HuH-7.5 (cell line): ENCODE measurements at places on chromosomes 4 and X.

DNA sequence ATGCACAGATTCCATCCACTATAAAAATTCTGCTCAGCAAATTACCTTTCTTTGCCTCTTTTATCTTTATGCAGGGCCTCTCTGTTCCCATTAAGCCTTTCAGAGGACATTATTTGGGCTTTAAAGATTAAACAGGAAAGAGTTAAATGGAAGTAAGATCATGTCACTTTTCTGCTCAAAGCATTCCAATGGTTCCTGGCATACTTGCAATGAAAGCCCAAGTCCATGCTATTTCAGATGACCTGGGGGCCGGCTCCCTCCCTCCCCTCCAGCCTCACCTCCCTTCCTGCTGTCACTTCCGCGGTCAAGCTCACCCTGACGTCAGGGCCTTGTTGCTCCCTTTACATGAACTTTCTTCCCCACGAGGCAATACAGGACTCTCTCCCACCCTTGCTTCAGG is 125.5 kb downstream of the C4orf51 start:
- no peak for DNase-seq

- no peak for DNase-seq
These were observed 193.7 kb upstream of the SPANXN4 start for GRCh38 chrX:142831961-142832530.

- DNase-seq: no peak
These were observed 23.3 kb downstream of the LIMCH1 start for GRCh38 chr4:41561244-41561643.

GRCh38 chrX:5823903-5824302 is 404.8 kb downstream of the NLGN4X start:
- DNase-seq: no peak

DNA sequence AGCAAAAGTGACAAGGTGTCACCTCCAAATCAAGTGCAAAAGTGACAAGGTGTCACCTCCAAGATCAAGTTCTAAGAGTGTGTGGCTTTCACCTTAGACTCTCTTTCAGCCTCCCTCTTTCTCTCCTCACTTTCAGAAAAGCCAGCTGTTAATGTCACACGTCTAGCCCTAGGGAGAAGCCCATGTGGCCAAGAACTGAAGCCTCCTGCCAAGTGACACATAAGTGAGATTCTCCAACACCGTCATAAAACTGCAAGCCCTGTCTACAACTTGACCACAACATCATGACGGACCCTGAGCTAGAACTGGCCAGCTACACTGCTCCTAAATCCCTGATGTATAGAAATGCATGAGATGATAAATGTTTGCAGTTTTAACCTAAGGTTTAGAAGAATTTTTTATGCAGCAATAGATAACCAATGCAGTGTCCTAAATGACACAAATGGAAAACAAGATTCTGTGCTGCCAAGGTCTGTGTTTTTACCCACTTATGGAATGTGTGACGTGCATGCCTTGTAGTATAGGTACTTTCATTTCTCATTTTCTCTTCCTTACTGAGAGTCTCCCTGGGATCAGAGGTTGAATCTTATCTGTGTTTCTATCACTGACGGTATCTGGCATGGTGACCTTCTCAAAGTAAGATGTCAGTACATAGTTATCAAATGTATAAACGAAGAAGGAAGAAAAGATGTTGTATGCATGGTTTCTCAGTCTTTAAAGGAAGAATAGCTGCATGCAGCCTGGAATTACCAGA is 25.0 kb downstream of the NLGN4X start:
- DNase-seq: no peak
